ENCODE measurements at places on chromosomes 3 and 15. TPM values are rescaled to one million over a fixed set of nuclear protein-coding genes. Genes with fewer than 3 reads are reported as not detected.

- DNase-seq: no peak
Measured at GRCh38 chr3:150535204-150535603, 11.1 kb downstream of the SERP1 start.

GRCh38 chr3:130963878-130964277, 62.7 kb downstream of the ASTE1 start:
- DNase-seq: no peak

DNA sequence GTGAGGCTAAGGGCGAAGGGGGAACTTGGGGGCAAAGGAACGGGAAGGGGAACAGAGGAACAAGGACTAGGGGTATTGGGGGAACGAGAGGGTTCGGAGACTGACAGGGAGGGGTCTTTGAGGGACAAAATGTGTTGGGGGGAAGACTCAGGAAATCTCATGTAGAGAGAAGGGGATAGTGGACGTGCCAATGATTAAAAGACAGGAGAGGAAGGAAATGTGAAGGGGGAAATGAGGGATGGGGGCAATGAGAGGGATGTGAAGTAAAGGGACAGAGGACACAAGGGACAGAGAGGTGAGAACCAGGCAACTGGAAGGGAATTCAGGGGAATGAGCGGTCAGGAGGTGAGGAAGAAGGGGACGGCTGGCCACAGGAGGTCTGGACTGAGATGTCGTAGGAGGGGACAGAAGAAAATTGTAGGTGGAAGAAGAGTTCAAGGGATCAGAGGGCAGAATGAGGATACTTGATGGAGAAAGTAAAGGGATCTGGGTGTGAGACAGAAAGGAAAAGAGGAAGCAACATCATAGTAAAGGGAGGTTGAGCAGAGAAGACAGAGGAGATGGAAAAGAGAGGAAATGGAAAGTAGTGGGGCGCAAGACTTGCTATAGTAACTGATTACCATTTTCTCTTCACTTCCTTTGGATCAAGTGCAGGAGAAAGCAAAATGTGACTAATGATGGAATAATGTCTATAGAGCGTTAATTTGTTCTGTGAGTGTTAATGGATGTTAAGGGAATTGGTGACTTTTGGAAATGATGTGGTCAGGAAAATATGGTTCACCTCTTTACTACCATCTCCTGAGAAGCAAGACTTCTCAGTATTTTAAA, 749 bp downstream of the RAB8B start:
- no peak for DNase-seq

- DNase-seq: no peak
Measured at GRCh38 chr3:127629467-127630403, 750 bp downstream of the PODXL2 start.

DNA sequence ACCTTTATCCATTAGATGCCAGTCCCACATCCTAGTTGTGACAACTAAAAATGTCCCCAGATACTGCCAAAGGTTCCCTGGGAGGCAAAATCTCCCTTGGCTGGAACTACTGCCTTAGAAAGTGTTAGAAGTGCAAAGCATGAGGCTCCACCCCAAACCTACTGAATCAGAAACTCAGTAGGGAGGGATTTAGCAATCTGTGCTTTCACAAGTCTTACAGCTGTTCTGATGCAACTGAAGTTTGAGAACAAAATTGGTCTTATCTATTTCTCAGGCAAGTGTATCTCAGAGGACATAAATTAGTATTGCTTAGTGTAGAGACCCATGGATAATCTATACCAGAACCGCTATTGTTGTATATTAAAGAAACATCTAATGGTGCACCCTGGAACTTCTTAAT, 70.2 kb downstream of the CLDN1 start:
- no peak for DNase-seq

DNA sequence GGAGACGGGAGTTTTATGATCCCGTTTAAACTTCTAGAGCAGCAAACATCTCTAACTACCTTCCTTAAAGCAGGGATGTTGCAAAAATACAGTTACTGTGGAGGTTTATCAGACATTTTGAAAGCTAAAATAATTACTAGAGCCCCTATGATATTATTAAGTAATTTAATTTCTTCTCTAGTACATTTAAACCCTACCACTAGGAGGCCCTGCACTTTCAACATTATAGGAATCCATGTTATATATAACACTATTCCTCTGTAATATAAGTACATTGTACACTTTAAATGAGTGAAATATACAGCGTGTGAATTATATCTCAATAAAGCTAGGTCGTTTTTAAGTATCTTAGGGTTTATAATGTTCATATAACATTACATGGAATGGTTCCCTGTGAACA, 11.5 kb downstream of the SETMAR start:
- no peak for DNase-seq

DNA sequence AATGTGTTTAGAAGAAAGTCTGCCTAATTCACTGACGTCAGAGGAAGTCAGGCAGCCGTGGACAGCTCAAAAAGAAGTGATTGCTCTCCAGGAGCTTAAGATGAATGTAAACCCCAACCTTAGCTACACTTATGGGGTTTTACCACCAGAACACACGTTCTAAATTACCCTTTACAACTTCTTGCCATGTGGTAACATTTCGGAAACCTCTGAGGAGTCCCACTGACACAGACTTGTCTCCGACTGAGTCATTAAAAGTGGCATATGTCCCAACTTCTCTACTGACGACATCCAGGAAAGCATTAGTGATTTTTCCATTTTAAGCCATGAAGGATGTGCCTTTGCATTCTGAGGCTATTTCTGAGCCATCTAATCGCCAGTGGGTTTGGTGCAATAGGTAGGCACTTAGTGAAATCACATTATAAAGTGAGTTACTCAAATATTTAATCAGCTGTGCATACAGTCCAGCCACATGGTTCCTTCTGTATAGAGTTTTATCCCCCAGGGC, 32.4 kb downstream of the C2CD4A start:
- no peak for DNase-seq

DNA sequence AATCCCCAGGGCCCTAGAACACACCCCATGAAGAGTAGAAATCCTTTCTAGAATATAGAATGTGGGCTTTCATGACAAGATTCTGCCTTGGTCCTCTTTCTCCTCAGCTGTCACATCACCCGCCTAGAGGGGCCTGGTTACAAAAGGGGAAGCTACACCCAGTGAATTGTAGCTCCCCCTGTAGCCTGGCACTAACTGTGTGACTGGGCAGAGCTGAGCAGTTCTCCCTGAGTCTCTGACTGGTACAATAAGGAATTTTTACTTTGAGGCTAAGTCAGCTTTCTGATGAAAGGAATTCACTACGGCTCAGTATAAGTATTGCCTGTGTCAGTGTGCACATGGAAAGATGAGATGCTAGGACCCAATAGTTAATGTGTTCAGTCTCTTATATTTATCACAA, 28.7 kb upstream of the ZNF148 start:
- no peak for DNase-seq

The LDHAL6B gene
- total RNA-seq: not detected

The MFN1 gene
- 43.9 TPM for total RNA-seq

The FSIP1 gene
- 0.18 TPM for total RNA-seq
